Left lobe of liver (tissue), 2 donors: ENCODE measurements at places on chromosomes 5 and 9. TPM values are rescaled to one million over a fixed set of nuclear protein-coding genes. Genes with fewer than 3 reads are reported as not detected.

The FLT4 gene
- total RNA-seq, result 7.7 TPM

DNA sequence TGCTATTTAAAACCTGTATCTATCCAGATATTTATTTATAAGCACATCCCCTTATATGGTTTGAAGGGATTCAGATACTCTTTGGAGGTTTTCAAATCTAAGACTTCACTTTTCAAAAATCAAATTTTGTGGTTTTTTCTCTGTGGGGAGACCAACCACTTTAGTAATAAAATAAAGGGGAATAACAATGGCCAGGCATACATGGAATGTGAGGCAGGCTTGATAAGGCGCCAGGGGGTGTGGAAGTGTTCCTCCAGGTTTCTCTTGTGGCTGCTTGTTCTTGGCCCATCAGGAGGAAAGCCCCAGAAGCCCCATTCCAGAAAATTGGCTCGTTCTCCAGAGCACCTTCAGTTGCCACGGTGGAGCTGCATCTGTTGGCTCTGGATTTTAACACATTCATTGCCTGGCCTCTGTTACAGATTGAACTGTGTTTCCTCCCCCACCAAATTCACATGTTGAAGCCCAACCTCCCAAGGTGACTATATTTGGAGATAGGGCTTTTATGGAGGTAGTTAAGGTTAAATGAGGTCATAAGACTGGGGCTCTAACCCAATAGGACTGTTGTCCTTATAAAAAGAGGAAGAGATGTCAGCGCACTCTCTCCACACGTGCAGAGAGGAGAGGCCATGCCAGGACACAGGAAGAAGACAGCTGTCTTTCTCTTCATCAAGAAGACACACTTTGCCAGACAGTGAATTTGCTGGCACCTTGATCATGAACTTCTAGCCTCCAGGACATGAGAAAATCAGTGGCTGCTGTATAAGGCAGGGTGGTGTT is 195.9 kb downstream of the TMEM38B start:
- DNase-seq, result no peak

GRCh38 chr5:1415626-1416360 is 29.4 kb downstream of the SLC6A3 start:
- DNase-seq, result no peak

The CAVIN4 gene
- 0.13 TPM for total RNA-seq

The PCDHGA7 gene
- 0.33 TPM for total RNA-seq

The PGGT1B gene
- 23.2 TPM for total RNA-seq

- DNase-seq, result no peak
These were observed 138.9 kb upstream of the IRX4 start for GRCh38 chr5:2021484-2022176.

The PCDHA10 gene
- not detected for total RNA-seq

DNA sequence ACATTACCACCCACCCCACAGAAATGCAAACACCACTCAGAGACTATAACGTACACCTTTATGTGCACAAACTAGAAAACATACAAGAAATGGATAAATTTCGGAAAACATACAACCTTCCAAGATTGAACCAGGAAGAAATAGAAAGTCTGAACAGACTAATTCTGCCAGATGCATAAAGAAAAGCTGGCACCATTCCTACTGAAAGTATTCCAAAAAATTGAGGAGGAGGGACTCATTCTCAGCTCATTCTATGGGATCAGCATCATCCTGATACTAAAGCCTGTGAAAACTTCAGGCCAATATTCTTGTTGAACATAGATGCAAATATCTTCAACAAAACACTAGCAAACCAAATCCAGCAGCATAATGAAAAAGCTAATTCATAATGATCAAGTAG is 115.1 kb upstream of the CD180 start:
- DNase-seq, result no peak

- DNase-seq, result no peak
These were observed 283.3 kb downstream of the PJA2 start for GRCh38 chr5:109126481-109126880.

GRCh38 chr9:91296354-91296753 is 65.4 kb downstream of the AUH start:
- no peak for DNase-seq

The DTWD2 gene
- 4.6 TPM for total RNA-seq

The AQP7 gene
- 30.7 TPM for total RNA-seq
